ENCODE measurements at places on chromosomes 5 and 9.

DNA sequence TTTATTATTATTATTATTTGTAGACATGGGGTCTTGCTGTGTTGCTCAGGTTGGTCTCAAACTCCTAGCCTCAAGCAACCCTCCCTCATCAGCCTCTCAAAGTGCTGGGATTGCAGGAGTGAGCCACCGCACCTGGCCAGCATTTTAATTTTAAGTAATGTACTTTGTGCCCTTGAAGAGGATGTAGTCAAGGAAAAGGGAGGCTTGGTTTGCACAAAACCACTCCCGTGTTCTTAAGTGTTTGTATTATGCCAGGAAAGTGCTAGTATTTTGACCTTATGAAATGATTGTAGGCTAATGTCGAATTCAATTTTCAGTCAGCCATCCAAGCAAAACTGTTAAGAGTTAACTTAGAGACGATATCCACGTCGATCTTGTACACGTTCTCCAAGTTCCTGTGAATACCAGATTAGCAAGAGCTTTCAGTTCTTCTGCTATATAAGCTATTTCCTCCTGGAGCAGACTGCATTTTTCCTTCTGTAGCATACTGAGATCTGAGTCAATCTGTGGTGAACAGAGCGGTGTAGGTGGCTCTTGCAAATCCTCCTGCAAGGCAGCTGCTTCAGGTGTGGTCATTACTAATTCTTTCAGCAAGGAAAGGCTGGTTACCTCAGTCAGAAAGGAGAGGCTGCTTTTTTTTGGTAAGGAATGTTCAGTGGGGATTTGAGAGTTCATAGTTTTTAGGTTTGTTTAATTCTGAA, 23.7 kb downstream of the CCDC171 start:
- no peak for DNase-seq

DNA sequence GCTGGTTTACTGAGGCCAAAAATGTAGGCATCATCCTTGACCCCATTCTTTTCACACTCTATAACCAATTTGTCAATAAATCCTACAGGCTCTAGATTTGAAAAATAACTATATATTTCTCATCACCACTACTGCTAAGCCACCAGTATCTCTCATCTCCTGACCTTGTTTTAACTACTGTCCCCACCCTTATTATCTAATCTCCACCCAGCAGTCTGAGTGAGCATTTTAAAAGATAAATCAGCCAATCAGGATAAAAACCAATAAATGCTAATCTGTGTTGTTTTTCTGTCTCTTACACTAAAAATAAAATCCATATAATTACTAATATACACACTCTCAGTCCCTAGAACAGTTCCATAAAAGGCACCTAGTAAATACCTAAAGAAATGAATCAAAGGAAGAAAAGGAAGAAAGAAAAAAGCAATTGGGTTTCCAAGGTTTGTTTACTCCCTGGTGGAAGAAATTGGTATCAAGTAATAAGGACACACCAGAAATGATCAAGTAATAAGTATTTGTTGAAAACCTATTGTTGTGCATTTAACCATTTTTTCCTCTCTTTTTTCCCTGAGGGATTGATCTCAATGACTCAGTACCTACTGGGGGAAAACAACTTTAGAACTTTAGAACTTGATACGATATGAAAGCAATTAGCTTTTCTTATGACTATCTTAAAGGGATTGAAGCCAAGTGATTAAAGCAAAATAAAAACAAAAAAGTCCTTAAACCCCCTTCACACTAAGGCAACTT, 19.3 kb downstream of the MRPS27 start:
- DNase-seq, result peak; percentile 58

- no peak for DNase-seq
These were observed 9.1 kb downstream of the EGFL7 start for GRCh38 chr9:136671646-136672430.

- no peak for DNase-seq
These were observed 34.0 kb upstream of the SLC28A3 start for GRCh38 chr9:84374516-84374915.

DNA sequence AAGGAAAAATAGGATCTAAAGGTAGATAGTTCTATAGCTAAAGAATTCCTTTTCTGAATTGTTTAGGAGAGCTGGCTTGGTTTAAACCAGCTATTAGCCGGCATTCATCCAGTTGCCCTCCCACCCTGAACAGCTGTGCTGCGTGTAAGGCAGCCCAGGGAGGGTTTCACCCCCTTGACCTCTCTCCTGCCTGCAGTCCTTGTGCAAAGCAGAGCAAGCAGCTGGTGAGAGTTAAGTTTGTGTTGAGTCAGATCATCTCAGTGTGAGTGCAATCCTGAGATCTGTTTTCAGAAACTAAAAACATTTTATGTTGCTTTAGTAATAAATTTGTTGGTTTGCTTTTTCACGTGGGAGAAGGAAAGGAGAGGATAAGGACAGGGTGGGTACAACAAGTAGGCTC, 13.0 kb downstream of the SLC25A25 start:
- DNase-seq, result peak; percentile 98

GRCh38 chr5:122376250-122376649, 64.2 kb downstream of the SNCAIP start:
- DNase-seq, result no peak

DNA sequence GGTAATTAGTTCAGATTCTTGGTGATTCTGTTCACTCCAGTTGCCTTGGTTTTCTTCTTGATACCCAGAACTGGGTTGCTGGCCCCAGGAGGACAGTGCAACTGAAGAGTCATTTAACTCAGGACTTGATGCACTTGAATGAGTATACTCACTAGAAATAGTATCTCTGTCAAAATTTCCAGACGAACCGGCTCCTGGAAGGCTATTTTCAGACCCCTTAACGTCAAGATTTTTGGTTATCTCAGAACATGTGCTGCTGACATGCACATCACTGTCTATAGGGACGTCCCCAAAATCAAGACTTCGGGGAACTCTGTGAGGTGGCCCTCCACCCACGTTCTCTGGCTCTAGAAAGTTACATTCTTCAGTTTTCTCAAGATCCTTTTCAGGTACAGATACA, 56.7 kb upstream of the PCA3 start:
- DNase-seq, result no peak

All from LHCN-M2 (cell line).